NCI-H524 treated with DMSO at 0.1 percent for 48 hours (cell line): ENCODE measurements at places on chromosomes 1 and 21.

DNA sequence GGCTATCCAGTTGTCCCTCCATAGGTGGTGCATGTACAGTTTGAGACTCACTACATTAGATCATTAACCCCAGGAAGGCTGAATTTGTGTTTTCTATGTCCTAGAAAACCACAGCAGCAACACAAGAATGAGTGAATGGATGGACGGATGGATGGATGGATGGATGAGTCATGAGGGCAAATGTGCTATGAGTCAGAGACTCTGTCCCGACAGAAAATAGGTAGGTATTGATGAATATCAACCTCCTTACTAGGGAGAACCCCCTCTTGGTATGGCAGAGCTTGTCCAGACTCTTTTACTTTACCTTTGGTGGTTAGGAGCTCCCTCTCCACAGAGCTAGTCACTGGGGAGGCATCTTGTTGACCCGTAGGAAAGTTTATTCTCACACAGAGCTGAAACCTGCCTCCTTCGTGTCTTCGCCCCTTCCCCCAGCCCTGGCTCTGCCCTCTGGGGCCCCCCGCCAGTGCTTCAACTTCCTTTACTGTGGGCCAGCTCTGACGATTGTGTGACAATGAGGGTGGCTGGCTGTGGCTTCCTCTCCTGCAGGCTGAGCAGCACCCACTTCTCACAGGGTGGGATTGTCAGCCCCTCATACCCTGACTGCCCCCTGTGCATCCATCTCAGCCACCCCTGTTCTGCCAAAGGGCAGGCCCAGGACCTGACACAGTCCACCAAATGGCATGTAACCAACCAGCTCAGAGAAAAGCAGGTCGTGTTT lies 145.2 kb downstream of the FOXD2 start:
- no peak for DNase-seq

- no peak for DNase-seq
Measured at GRCh38 chr1:54081306-54082270, 28.2 kb downstream of the TCEANC2 start.

- no peak for DNase-seq
Measured at GRCh38 chr1:53689736-53690326, 49.1 kb downstream of the GLIS1 start.

DNA sequence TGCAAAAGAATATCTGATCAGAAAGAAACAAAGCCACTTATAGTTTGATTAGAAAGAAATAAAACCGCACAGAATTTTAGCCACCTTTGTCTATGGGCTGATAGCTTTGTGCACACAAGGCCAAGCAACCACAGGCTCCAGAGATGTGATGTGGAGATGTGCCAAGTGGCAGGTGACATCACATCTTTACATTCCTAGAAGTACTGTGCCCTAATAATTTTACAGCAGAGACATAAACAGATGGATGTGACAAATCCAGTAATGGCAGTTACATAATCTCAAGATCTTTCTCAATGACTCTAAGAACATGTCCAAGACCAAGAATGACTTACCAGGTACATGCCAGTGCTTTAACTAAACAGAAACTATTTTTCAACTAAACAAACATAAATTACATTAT lies 159.5 kb downstream of the LTN1 start:
- DNase-seq: no peak
